ENCODE measurements at places on chromosomes 1 and 21.

- no peak for DNase-seq
These were observed 87.5 kb downstream of the CD247 start for GRCh38 chr1:167430849-167431242.

DNA sequence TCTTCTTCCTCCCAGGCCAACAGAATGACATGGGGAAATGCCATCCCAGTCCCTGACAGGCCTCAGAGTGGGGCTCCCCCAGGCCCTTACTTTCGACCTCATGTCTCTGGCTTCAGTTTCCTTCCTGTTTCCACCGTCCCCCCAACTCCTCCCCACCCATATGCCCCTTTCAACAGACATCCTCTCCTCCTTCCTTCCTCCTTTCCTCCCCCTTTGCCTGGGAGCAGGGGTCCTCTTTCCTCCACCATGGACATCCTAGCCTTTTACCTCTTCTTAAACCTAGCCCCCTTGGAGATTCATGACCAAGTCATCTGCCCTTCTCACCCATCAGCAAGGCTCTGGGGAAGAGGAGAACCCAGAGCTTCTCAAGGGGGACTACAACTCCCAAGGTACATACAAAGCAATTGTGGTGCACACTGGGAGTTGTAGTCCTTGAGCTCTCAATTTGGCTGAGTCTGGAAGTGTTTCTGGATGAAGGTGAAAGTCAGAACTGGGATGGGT lies 4.0 kb downstream of the ZBTB7B start:
- no peak for DNase-seq

- DNase-seq, result no peak
These were observed 541.5 kb downstream of the AMY1C start for GRCh38 chr1:104291156-104291555.

GRCh38 chr1:10242811-10243210 lies 32.4 kb downstream of the KIF1B start:
- no peak for DNase-seq

DNA sequence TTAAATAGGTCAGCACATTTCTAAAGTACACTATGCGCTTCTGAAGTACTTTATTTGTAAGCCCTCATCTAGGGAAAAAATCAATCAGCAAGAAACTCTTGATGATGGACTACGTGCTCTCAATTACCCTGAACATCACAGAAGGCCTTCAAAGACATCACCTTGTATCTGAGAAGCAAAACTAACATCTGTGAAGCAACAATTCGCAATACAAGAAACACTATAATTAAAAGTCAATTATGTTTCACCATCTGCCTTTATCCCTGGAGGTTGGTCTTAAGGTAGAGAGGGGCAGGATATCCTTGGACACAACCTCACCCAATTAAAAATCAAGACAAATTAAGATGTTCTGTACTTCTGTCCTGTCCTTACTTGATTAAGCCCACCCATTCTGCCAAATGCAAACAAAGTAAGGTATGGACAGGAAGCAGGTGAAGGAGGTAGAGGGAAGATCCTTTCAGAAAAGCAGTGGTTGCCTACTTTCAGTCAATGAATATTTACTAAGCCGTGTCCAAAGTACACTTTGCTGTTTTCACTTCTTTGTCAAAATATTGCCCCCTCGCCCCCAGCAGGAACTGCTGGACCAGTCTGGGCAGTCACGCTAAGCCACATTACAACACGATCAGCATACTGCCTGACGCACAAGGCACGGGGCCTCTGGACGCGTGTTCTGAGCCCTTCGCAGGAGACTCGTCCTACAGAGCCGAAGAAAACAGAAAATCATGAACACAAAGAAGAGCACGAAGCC lies 887 bp downstream of the SLC19A2 start:
- peak; percentile 93 for DNase-seq

DNA sequence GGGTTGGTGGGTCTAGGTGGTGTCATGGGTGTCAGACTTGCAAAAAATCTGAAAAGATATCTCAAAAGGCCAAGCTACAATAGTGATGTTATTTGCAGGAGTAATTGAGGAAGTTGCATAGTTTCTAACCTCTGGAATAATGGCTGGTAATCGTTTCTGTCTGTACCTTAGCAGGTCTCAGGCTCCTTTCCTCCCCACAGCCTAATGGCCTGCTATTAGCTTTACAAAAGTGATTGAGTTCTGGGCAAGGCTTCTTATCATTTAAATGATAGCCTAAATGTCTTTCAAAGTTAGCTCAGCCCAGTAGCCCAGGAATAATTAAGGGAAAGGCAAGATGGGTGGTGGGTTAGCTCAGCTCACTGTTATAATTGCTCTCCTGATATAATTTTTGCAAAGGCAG lies 37.7 kb upstream of the IGSF5 start:
- no peak for DNase-seq

- DNase-seq, result no peak
These were observed 30.1 kb upstream of the GNG4 start for GRCh38 chr1:235679644-235680043.

DNA sequence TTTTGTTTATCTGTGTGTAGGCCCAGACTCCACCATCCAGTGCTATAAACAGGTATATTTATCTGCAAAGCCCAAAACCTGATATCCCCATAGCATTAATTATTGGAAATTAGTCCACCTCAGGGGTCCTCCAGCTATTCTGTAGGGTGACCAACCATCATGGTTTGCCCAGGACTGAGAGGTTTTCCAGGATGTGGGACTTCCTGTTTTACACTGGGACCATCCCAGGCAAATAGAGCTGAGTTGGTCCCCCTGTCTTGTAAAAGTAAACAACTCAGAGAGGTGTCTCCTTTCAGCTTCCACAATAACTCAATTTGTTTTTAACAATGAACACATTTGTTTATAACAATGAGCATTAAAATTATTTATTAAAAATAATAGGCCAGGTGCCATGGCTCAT lies 7.8 kb upstream of the CELA2B start:
- DNase-seq, result no peak

DNA sequence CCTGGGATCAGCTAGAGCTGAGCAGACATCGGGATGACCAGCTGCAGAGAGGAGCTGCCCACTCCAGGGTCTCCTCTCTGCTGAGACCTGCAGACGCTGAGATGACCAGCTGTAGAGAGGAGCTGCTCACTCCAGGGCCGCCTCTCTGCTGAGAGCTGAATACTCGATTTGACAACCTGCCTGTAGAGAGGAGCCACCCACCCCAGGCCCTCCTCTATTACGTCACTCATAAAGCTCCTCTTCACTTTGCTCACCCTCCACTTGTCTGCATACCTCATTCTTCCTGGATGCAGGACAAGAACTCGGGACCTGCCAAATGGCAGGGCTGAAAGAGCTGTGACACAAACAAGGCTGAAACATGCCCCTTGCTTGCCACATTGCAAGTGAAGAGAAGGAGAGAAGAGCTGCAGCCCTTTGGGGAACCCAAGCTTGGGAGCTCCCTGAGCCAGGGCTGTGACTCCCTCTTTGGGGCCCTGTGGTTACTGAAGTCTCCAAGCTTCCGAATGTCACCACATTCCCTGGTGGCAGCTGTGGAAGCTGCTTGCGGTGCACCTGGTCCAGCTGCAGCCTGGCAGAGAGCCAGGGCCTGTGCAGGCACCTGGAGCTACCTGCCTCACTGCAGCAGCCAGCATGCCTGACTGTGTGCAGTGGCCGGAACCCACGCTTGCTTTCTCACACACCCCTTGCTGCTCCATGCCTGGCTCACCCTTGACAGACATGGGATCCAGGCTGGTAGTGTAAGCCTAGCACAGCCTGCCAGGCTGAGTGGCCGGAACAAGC lies 59.6 kb downstream of the CC2D1B start:
- DNase-seq, result no peak

GRCh38 chr1:54081306-54082270 lies 28.2 kb downstream of the TCEANC2 start:
- peak; percentile 27 for DNase-seq

DNA sequence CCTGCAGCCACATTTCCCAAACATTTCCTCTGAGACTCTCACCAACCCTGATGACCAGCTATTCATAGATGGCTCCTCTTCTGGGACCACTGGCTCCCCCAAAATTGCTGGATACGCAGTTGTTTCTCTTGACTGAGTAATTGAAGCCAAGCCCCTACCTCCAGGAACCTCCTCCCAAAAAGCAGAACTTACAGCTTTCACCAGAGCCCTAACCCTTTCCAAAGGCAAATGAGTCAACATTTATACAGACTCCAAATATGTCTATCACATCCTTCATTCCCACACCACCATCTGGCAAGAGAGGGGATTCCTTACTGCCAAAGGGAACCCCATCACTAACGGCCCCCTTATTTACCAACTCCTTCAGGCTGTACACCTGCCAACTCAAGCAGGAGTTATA lies 20.3 kb upstream of the CA6 start:
- no peak for DNase-seq

GRCh38 chr1:83130886-83131691 lies 867.8 kb downstream of the TTLL7 start:
- no peak for DNase-seq
